Sigmoid colon (tissue), 7 donors: ENCODE measurements at places on chromosomes 3 and 15. TPM values are rescaled to one million over a fixed set of nuclear protein-coding genes. Genes with fewer than 3 reads are reported as not detected.

Gene SLC24A5
- not detected for total RNA-seq

Gene CMTM7
- 9.9 TPM for total RNA-seq

Gene GATA2
- 6.6 TPM for total RNA-seq

Gene GOLGA8N
- total RNA-seq: 22.7 TPM

Gene ABHD14A
- total RNA-seq: 35.3 TPM

Gene CD200
- 4.4 TPM for total RNA-seq

Gene SRGAP3
- 7.7 TPM for total RNA-seq

Gene ITGB5
- 151 TPM for total RNA-seq

Gene CCR9
- total RNA-seq: not detected

Gene ARRDC4
- total RNA-seq: 205 TPM

Gene DLL4
- total RNA-seq: 5.4 TPM

Gene FOXB1
- not detected for total RNA-seq

Gene NKIRAS1
- 28.3 TPM for total RNA-seq

Gene SERPINI1
- total RNA-seq: 2.6 TPM

Gene GMNC
- total RNA-seq: not detected

Gene IL5RA
- 0.14 TPM for total RNA-seq

Gene ANKRD63
- total RNA-seq: 1.6 TPM

Gene TLR9
- total RNA-seq: 0.54 TPM

Gene KIF23
- 3.9 TPM for total RNA-seq

Gene CPLX3
- not detected for total RNA-seq
